ENCODE measurements at places on chromosomes 4 and X.

- DNase-seq: no peak
These were observed 20.2 kb downstream of the SHOX start for GRCh38 chrX:650811-651210.

GRCh38 chrX:107713203-107713542 is 62.4 kb downstream of the TSC22D3 start:
- DNase-seq: no peak

DNA sequence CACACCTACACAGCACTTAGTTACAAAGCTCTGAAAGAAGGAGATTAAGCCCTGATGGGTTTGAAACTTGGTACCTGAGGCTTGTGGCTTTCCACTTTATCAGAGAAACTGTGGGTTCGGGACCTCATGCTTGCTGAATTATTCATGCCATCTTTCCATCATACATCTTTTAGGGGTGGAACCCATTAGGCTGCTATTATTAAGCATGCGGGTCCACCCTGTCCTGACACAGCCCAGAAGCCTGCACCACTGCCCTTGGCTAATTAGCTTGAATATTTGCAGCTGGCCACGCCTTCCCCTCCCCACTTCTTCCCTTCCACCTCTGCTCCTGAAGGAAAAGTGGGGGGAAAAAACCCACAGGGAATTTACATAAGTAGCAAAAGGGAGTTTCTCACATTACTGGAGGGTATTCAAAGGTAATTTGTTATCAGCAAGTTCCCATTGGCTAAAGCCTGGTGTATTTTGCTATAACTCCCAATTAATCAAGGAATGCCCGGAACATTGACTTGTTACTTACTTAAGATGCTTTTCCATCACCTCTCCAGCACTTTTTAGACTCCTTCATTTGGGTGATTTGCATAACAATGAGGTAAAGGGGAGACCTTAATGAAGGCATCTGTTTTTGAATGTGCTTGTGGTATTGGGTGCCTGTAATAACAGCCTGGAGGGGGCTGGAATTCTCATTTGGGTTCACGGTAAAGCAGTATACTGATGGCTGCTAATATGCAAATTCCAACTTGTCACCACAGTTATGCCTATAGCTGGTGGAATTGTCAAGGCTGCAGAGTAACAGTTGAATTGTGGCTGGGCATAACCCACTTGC is 231.7 kb upstream of the GATB start:
- no peak for DNase-seq

- DNase-seq: no peak
These were observed 326.9 kb downstream of the PCDH19 start for GRCh38 chrX:100083211-100083610.

DNA sequence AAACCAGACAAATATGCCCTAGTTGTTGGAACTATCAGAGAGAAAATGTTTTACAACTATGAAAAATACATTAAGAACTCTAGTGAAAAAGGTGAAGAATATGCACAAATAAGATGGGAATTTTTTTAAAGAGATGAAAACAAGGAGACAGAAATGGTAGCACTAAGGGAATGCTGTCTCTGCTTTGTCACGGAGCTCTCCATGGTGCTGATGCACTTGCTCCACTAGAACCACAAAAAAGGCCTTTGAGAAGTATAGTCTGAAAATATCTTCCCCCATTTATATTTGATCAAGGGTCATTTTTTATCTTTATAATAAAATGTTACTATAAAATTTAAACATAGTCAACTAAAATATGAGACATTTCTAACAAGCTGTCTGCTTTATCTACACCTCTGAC is 1655.5 kb upstream of the AGA start:
- DNase-seq: no peak

- no peak for DNase-seq
These were observed 2.8 kb upstream of the TENM3 start for GRCh38 chr4:182240161-182241130.

DNA sequence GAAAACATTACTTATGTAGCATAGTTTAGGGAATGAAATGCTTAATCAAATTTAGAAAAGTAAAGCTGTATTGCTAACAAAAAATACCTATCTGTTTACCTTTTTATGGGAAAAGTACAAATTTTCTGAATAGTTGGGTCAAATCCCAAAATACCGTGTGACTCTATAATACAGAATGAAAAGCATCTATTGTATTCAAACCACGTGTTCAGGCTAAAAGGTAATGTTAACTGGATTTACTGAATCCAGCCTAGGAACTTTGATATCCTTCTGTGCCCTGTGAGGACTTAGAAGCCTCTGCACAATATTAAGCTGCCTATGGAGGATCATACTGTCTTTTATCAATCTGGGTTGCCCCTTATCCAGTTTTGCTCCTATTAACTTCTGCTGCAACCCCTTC is 36.3 kb upstream of the AGA start:
- DNase-seq: no peak

DNA sequence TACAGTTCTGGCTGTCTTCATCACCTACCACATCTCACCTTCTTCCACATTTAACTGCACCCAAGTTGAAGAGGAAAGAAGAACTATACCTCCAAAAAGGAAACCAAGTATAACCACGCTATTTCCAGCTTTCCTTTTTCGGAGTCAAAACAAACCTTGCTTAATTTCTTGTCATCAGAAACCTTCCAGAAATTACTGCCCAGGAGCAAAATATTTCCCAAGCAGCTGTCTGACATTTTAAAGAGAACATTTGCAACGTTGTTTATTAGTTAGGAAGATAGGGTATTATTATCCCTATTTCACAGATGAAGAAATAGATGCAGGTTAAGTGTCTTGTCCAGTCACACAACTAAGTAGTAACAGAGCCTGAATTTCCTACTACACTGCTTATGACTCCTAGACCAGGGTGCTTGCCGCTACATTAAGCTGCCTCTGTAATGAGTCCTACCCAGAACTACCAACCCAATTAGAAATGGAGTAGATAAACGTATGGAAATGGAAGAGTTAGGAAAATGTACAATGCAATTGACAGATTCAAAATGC is 2.2 kb upstream of the ACSL4 start:
- DNase-seq: no peak

GRCh38 chr4:8155048-8155447 is 3.6 kb downstream of the ABLIM2 start:
- DNase-seq: no peak

GRCh38 chr4:7278981-7279380 is 86.6 kb downstream of the SORCS2 start:
- DNase-seq: no peak

- no peak for DNase-seq
These were observed 122.2 kb downstream of the ANXA5 start for GRCh38 chr4:121574618-121575017.

- peak; percentile 37 for DNase-seq
These were observed 13.9 kb downstream of the SCARB2 start for GRCh38 chr4:76199664-76200211.

DNA sequence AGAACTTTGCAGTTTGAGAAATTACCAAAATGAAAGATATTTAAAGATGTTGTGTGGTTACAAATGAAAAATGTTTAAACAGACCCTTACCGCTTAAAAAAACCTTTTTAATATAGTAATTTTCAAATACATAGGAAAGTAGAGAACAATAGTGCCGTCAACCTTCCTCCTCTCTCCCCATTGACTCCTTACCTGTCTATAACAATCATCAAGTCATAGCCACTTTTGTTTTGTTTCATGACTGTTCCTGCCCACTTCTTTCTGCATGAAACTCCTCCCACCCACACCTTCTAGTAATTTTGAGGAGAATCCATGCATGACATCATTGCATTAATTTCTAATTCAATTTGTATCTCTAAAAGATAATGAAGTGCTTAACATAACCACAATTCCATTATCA is 76.5 kb upstream of the ATP8A1 start:
- DNase-seq: no peak

DNA sequence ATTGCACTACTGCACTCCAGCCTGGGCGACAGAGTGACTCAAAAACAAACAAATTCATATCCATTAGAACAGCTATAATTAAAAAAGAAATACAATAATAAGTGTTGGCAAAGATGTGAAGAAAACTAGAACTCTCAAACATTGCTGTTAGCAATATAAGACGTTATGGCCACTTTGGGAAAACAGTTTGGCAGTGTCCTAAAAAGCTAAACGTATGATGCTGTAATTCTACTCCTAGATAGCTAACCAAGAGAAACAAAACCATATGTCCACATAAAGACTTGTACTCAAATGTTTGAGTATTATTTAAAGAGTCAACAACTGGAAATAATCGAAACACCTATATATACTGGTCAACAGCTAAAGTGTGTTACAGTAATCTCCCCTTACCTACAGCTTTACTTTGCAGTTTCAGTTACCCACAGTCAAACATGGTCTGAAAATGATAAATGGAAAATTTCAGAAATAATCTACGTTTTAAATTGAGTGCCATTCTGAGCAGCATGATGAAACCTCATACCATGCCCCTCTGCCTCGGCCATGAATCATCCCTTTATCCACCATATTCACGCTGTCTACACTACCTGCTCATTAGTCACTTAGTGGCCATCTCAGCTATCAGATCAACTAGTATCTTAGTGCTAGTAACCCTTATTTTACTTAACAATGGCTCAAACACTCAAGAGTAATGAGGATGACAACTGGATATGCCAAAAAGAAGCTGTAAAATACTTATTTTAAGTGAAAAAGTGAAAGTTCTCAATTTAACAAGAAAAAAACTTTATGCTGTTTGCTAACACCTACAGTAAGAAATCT is 4.9 kb downstream of the ELF2 start:
- no peak for DNase-seq

DNA sequence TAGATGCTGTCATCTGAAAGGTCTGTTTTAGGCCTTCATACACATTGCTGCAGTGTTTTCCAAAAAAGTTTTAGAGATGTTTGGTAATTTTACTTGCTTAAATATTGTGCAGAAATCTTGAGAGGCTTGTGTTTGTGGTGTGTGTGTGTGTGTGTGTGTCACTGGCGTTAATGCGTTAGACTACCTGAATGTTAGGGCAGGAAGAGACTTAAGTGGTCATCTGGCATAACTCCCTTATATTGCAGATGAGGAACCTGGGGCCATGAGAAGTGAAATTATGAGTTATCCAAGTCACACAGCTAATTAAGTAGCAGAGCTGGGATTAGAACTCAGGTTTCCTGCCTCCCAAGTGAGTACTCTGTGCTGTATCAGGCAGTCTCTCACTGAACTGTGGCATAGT is 1.4 kb downstream of the LSM6 start:
- DNase-seq: no peak

GRCh38 chr4:112523008-112523721 is 7.2 kb upstream of the NEUROG2 start:
- peak; percentile 60 for DNase-seq

DNA sequence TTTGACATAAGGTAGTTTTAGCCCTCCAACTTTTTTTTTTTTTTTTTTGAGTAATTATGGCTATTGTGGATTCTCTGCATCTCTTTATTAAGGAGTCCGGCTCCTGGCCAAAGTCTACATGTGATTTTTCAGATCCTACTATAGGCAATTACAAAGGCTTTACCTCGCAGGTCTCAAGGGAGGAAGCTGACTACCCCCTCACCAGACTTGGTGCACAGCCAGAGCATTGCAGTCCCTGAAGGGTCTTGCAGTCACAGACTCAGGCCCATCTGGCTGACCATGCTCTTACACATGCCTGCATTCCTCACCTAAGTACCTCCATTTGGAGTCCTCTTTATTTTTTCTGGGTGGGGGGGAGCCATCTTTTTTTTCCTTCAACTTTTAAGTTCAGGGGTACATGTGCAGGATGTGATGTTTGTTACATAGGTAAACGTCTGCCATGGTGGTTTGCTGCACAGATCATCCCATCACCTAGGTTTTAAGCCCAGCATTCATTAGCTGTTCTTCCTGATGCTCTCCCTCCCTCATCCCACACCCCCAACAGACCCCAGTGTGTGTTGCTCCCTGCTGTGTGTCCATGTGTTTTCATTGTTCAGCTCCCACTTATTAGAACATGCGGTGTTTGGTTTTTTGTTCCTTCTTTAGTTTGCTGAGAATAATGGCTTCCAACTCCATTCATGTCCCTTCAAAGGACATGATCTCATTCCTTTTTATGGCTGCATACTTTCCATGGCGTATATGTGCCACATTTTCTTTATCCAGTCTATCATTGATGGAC is 88.4 kb upstream of the STIM2 start:
- DNase-seq: no peak

GRCh38 chrX:103276581-103277002 is at the start of gene TCEAL5:
Gene TCEAL5, minus strand, starts transcription at chrX:103276750. Its CDS starts 2,187 bp downstream, at chrX:103274563.
- DNase-seq: no peak

GRCh38 chr4:77859256-77859655 is 3.4 kb upstream of the MRPL1 start:
- no peak for DNase-seq

DNA sequence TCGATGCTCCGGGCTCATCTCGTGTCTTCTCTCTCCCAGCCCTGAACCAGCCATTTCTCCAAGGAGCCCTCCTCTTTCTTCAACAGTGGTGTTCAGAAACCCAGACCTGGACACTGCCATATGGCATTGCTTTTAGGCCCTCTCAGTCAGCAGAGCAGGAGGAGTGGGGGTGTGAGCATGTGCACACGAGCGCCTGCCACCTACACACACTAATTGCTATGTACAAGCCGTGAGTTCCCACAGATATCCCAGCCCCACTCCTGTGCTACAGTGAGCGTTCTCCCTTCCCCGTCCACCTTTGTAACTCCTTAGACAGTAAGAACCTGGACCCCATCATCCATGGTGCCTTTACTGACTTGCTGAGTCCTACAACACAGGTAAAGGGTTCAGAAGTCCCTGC is 53.8 kb downstream of the TNIP2 start:
- no peak for DNase-seq

GRCh38 chr4:116500225-116500624 is 585.2 kb downstream of the TRAM1L1 start:
- DNase-seq: no peak

DNA sequence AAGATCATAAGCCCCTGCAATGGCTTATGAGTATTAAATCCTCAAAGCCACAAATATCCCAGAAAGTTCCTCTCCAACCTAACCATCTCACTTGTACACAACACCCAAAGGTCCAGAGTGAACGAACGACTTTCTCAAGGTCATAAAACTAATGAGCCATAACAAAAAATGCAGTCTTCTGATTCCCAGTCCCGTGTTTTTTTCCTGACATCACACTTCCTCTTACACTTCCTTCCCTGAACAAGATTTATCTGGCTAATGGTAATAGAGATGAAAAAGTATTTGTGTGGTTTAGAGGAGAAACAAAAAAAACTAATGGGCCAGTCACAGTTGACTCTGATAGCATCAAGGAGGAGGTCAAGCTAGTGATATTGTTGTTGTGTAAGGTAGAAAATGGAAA is 99.5 kb upstream of the KLHL13 start:
- DNase-seq: no peak

DNA sequence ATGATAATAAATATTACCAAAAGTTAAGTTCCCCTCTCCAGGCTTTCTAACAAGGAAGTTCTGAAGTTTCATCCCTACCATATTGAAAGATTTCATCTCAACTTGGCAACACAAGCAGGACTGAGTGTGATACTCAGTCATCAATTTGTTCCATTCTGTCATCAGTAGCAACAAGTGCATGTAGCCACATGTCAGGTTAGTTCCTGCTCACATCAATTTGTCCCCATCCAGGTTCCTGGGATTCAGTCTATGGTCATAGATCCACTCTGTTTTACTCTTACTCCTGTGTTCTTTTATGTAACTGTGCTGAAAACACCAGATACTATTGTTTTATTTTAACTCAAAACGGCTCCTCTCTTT is 22.2 kb downstream of the SMPX start:
- no peak for DNase-seq
